ENCODE measurements at places on chromosomes 11 and 22.

GRCh38 chr11:18361154-18361553 lies 33.2 kb upstream of the LDHA start:
- no peaks in the 10 kb centered on the region for H3K27me3 ChIP-seq
- no peak for DNase-seq
- H3K4me3 ChIP-seq: no peak overlapping the region
- no peak overlapping the region for H3K27ac ChIP-seq

- no peak overlapping the region for H3K4me3 ChIP-seq
- peaks cover 26% of the 10 kb centered on the region for H3K36me3 ChIP-seq
- H3K27me3 ChIP-seq: no peaks in the 10 kb centered on the region
- H3K27ac ChIP-seq: no peak overlapping the region
- DNase-seq: no peak
- H3K4me1 ChIP-seq: no peaks in the 10 kb centered on the region
Observed at GRCh38 chr11:123616505-123617198, 37.8 kb downstream of the SCN3B start.

DNA sequence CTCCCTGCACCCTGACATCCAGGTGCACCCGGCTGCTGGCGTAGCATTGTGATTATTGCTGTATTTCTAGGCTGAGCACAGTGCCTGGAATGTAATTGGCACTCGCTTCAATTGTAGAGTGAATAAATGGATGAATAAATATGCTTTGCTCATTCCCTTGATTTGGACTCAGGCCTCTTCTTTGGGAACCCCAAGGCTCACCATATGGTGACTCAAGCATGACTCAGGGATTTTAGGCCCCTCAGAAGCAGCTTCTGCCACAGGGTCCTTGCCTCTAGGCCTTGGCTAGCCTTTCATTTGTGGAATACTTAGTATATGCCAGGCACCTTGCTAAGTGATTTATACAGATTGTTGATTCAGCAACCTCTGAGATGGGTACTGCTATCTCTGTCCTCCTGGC lies 78.9 kb downstream of the GRIK4 start:
- no peak for DNase-seq
- no peak overlapping the region for H3K27ac ChIP-seq
- H3K4me1 ChIP-seq: no peaks in the 10 kb centered on the region
- H3K27me3 ChIP-seq: peaks cover 9% of the 10 kb centered on the region
- H3K4me3 ChIP-seq: no peak overlapping the region

- peaks cover 1% of the 10 kb centered on the region for H3K4me1 ChIP-seq
- no peak overlapping the region for H3K4me3 ChIP-seq
- H3K27ac ChIP-seq: no peak overlapping the region
Observed at GRCh38 chr11:17840101-17840548, 105.5 kb downstream of the KCNC1 start.

GRCh38 chr22:30208631-30209603 lies 37.6 kb downstream of the LIF start:
- no peaks in the 10 kb centered on the region for H3K27me3 ChIP-seq
- H3K27ac ChIP-seq: peak overlapping the region; percentile 75
- no peaks in the 10 kb centered on the region for H3K36me3 ChIP-seq

GRCh38 chr22:42528591-42529307 lies 9.2 kb upstream of the RRP7A start:
- H3K36me3 ChIP-seq: no peaks in the 10 kb centered on the region
- no peak for DNase-seq
- peaks cover 2% of the 10 kb centered on the region for H3K27me3 ChIP-seq

- DNase-seq: no peak
- H3K4me1 ChIP-seq: no peaks in the 10 kb centered on the region
- no peaks in the 10 kb centered on the region for H3K36me3 ChIP-seq
- H3K4me3 ChIP-seq: no peak overlapping the region
Observed at GRCh38 chr22:48591286-48592065, 1236.2 kb downstream of the BRD1 start.

DNA sequence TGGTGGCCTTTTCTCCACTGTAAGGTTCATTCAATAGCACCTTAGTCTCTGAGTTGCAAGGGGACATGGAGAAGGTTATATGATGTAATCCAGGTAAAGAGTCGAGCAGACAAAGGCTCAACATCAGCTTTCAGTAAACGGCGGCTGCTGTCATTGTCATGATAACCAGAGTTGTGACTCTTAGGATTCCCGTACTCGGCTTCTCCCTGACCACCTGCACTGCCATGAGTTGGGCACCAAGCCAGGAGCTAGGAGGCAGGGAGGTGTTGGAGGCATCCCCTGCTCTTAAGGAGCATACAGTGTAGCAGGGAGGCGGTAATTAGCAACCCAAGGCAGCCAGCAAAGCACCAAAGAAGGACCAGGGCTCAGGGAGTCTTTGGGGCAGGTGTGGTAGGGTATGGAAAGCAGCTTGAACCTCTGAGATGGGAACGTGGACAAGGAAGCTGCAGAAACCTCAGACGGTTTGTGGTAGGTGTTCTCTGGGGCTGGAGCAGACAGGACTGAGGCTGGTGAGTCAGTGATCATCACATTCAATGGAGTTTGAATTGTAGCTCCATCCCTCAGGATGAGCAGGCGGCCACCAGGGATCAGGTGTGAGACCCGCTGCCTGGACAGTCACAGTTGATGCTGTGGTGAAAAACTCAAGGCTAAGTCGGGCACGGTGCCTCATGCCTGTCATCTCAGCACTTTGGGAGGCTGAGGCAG lies 31.7 kb downstream of the LIF start:
- peak overlapping the region; percentile 46 for H3K4me3 ChIP-seq
- no peak for DNase-seq
- H3K27me3 ChIP-seq: no peaks in the 10 kb centered on the region
- H3K4me1 ChIP-seq: peaks cover 73% of the 10 kb centered on the region
- H3K27ac ChIP-seq: peak overlapping the region; percentile 91

DNA sequence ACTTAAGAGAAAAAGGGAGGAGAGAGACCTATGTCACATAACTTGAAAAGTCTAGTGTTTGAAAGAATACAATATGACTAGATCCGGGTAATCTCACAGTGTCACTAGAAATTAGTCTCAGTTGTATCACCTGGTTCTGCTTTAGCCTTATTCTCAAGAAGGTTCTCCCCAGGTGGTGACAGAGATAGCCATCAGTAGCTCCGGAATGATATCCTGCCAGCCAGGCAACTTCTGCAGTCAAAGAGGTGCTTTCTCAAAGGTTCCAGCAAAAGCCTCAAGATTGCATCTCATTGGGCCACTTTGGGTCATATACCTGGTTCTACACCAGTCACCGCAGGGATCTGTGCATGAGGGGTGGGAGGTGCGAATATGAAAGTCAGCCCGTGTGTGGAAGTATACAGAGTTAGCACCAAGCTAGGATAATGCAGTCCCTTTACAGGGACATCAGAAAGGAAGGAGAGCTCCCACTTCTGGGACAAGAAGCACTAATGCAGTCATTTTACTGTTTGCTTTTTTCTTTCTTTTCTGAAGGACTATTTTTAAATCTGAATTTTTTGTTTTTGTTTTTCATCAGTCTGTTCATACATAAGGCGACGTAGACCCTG lies 61.1 kb downstream of the CYB5R2 start:
- peaks cover 3% of the 10 kb centered on the region for H3K36me3 ChIP-seq
- no peak for DNase-seq
- H3K4me1 ChIP-seq: no peaks in the 10 kb centered on the region
- no peak overlapping the region for H3K27ac ChIP-seq

GRCh38 chr11:26420331-26420730 lies 88.4 kb downstream of the ANO3 start:
- no peaks in the 10 kb centered on the region for H3K36me3 ChIP-seq
- H3K4me1 ChIP-seq: no peaks in the 10 kb centered on the region
- no peaks in the 10 kb centered on the region for H3K27me3 ChIP-seq

DNA sequence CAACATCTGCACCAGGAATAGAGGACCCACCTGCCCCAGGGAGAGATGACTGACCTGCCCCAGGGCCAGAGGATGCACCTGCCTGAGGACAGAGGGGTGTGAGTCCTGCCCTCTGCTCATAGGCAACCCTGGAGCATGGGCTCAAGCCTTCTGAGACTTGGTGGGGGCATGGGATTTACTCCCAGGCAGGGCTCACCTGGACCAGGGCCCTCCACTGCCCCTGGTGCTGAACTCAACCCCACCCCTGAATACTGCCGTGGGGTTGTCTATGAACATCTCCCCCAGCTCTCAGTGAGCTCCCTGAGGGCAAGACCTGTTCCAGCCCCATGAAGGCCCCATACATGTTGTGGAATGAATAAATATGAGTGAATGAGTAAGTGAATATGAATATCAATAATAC lies 33.8 kb upstream of the MUC5AC start:
- H3K36me3 ChIP-seq: no peaks in the 10 kb centered on the region
- no peaks in the 10 kb centered on the region for H3K27me3 ChIP-seq
- H3K4me1 ChIP-seq: no peaks in the 10 kb centered on the region
- H3K4me3 ChIP-seq: no peak overlapping the region
- H3K27ac ChIP-seq: no peak overlapping the region

DNA sequence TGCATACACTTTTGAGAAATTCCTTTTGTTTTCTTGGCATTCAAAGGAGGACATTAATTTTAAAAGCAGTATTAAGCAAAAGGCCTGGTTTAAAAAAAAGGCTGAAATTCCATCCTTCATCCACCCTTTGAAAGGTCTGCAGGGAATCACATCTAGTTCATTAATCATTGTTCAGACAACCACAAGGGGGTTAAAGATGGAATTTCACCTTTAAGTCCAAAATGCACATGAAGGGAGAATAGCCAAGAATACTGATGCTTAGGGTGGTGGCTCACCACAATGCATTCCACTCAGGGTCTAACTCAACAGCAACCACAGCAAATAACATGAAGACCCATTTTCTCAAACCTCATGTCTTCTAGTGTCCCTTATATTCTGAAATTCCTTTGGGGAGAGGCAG lies 256.9 kb downstream of the CADM1 start:
- H3K36me3 ChIP-seq: no peaks in the 10 kb centered on the region
- H3K27me3 ChIP-seq: no peaks in the 10 kb centered on the region
- H3K4me3 ChIP-seq: no peak overlapping the region

GRCh38 chr11:4087551-4087950 lies 7.0 kb upstream of the RRM1 start:
- no peak overlapping the region for H3K4me3 ChIP-seq
- H3K27me3 ChIP-seq: no peaks in the 10 kb centered on the region
- no peak for DNase-seq
- peaks cover 49% of the 10 kb centered on the region for H3K36me3 ChIP-seq
- peak overlapping the region; percentile 16 for H3K27ac ChIP-seq
- H3K4me1 ChIP-seq: peaks cover 52% of the 10 kb centered on the region

DNA sequence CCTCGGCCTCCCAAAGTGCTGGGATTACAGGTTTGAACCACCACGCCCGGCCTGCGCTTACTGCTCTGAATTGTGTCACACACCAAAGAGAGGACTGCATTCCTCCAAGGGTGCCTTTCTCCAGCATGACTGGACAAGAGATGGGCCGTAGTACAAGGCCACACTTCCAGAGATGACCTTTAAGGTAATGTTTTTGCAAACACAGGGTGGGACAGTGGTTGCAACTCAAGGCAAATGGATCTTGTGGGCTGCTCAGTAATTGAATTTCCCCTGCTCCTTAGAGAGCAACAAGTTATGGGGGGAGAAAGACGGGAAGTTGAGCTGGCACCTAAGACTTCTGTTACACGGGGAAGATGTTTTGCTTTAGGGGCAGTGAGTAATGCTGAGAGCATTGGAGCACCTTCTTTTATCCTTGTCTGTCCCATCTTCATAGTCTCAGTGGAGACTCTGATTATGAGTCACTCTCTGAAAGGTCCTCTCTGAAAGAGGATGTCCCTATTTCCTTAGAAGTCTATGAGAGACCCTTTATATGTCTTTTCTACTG lies 66.3 kb downstream of the C11orf91 start:
- no peaks in the 10 kb centered on the region for H3K36me3 ChIP-seq
- no peak overlapping the region for H3K27ac ChIP-seq
- H3K4me1 ChIP-seq: no peaks in the 10 kb centered on the region
- H3K4me3 ChIP-seq: no peak overlapping the region
- no peak for DNase-seq

DNA sequence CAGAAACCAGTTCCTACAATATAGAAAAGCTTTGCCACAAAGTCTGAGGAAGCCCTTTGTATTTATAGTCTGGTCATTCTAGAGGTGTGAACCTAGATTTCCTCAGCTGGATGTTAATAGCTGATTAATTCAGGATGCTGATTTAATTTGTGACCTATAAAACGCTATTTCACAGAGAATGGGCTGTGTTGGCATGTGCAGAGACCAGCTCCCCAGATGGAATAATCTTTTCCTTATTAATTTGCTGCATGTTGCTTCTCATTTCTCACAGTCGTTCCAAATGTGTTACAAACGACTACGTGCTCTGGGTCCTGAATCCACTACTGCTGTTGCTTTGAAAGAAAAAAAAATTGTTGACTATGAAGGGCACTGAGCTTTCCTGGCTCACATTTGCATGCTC lies 49.3 kb downstream of the BDNF start:
- H3K36me3 ChIP-seq: no peaks in the 10 kb centered on the region
- no peak for DNase-seq

GRCh38 chr11:73141031-73141308 lies 1.1 kb downstream of the FCHSD2 start:
- H3K36me3 ChIP-seq: peaks cover 27% of the 10 kb centered on the region
- peak overlapping the region; percentile 99 for H3K4me3 ChIP-seq
- no peaks in the 10 kb centered on the region for H3K27me3 ChIP-seq
- DNase-seq: peak; percentile 58
- H3K4me1 ChIP-seq: peaks cover 43% of the 10 kb centered on the region

GRCh38 chr22:44179196-44179988 lies 1.3 kb upstream of the PARVG start:
- H3K27me3 ChIP-seq: peaks cover 8% of the 10 kb centered on the region
- DNase-seq: no peak
- H3K4me1 ChIP-seq: peaks cover 16% of the 10 kb centered on the region
- peaks cover 4% of the 10 kb centered on the region for H3K36me3 ChIP-seq

DNA sequence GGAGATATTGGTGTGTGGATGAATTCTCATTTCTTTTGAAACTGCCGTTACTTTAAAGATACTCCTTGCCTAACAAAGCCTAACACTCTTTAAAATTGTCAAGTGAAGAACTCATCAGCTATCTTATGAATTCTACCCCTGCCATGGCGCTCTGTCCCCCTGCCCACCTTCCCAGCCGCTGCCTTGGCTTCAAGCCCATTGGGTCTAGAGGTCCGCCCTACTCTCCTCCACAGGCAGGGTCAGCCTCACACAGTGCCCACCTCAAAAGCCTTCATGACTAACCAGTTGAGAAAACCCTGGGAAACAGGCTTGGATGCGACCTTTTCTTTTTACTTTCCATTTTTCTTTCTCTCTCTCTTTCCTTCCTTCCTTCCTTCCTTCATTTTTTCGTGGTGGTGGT lies 128.6 kb downstream of the RRAS2 start:
- peaks cover 3% of the 10 kb centered on the region for H3K27me3 ChIP-seq
- DNase-seq: no peak
- peaks cover 1% of the 10 kb centered on the region for H3K4me1 ChIP-seq
- no peak overlapping the region for H3K27ac ChIP-seq
- H3K36me3 ChIP-seq: no peaks in the 10 kb centered on the region
- no peak overlapping the region for H3K4me3 ChIP-seq

DNA sequence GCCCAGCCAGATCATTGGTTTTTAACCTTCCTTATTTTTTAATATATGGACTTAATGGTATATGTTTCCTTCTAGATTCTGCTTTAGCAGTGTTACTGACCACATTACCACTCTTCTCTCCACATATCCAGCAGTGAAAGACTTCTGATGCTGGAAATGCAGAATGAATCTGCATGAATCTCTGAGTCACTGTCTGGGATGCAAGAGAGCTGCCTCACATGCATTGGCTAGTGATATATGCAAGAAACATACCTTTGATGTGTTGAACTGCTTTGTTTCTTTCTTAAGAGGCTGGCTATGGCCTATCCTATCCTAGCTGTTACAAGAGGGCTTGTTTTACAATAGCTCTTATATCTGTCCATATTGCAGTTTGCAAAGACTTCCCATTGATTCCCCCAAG lies 16.6 kb upstream of the AMPD3 start:
- no peak for DNase-seq
- H3K36me3 ChIP-seq: no peaks in the 10 kb centered on the region
- H3K4me1 ChIP-seq: peaks cover 8% of the 10 kb centered on the region
- H3K4me3 ChIP-seq: no peak overlapping the region
- H3K27me3 ChIP-seq: peaks cover 21% of the 10 kb centered on the region
